Mesangial cell (primary cell): ENCODE measurements at places on chromosomes 5 and 9. TPM values are rescaled to one million over a fixed set of nuclear protein-coding genes. Genes with fewer than 3 reads are reported as not detected.

TXNDC15 gene
- 70.5 and 81.6 TPM in 2 replicates for total RNA-seq

ADAMTSL1 gene
- 9.6 and 10.4 TPM in 2 replicates for total RNA-seq

ABCA1 gene
- total RNA-seq: 36.0 and 38.0 TPM in 2 replicates

C9orf78 gene
- 17.0 and 24.0 TPM in 2 replicates for total RNA-seq

CCNI2 gene
- total RNA-seq: 0.38 and 1.1 TPM in 2 replicates

ARID3C gene
- 0.51 TPM in 1 of 2 replicates, not detected in the other for total RNA-seq

ADCY2 gene
- total RNA-seq: not detected in 2 replicates

BARX1 gene
- not detected in 2 replicates for total RNA-seq

NKD2 gene
- total RNA-seq: 0.13 TPM in 1 of 2 replicates, not detected in the other

TRAF2 gene
- total RNA-seq: 10.9 and 22.7 TPM in 2 replicates

RNF208 gene
- 1.6 and 5.3 TPM in 2 replicates for total RNA-seq

IFNA13 gene
- total RNA-seq: not detected in 2 replicates

HTR1A gene
- not detected in 2 replicates for total RNA-seq

ACTBL2 gene
- 6.7 and 16.5 TPM in 2 replicates for total RNA-seq

RCL1 gene
- total RNA-seq: 16.8 and 19.0 TPM in 2 replicates

ZFP37 gene
- total RNA-seq: 0.98 and 1.0 TPM in 2 replicates

FBP2 gene
- total RNA-seq: not detected in 2 replicates

CCL19 gene
- total RNA-seq: not detected in 2 replicates

S1PR3 gene
- total RNA-seq: 3.3 and 7.2 TPM in 2 replicates

CCL27 gene
- 0.25 TPM in 1 of 2 replicates, not detected in the other for total RNA-seq

FCN2 gene
- not detected in 2 replicates for total RNA-seq

TLX3 gene
- total RNA-seq: not detected in 2 replicates

SLC9A3 gene
- 2.9 and 3.4 TPM in 2 replicates for total RNA-seq

BRD3OS gene
- 15.0 and 37.9 TPM in 2 replicates for total RNA-seq

COL15A1 gene
- 0.16 and 3.5 TPM in 2 replicates for total RNA-seq

CYLC2 gene
- not detected in 2 replicates for total RNA-seq

CRHBP gene
- 0.33 and 2.9 TPM in 2 replicates for total RNA-seq

PCDHGA1 gene
- total RNA-seq: 0.33 and 0.51 TPM in 2 replicates
